ENCODE measurements at places on chromosomes 1 and 21.

- no peak for DNase-seq
Measured at GRCh38 chr1:41325801-41326200, 35.4 kb upstream of the FOXO6 start.

DNA sequence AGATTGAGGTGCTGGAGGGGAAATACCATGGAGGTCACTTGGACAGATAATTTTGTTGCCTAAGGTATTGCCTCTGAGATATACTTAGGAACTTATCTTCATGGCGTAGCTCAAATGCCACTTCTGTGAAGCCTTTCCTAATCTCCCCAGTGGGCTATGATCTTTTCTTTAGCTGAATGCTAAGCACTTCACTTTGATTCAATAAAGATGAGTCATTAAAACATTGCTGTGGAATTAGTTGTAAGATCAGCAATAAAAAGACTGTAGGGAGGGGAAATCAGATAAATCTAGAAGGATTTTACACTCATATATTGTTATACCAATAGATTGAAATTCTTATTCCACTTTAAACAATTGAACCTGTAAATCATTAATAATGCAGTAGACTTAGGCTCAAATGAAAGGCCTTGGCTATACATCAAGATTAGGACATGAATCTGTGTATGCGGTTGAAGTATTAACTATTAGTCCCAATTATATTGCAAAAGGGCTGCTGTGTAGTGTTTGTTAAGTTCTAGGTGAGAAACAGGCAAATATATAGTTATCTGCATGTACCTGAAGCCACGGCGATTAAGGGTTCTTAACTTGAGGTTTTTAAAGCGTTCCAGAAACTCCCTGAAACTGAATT lies 19.2 kb upstream of the MAGOH start:
- no peak for DNase-seq

- DNase-seq = no peak
Measured at GRCh38 chr1:167594822-167595221, 35.2 kb upstream of the RCSD1 start.

GRCh38 chr1:203095061-203095690 lies 9.4 kb upstream of the MYOG start:
- no peak for DNase-seq

GRCh38 chr1:245363461-245364200 lies 208.8 kb downstream of the KIF26B start:
- DNase-seq = no peak

Data from activated naive CD8-positive, alpha-beta T cell treated with anti-CD3 and anti-CD28 coated beads for 36 hours (primary cell).